ENCODE measurements at places on chromosomes 6 and 20. TPM values are rescaled to one million over a fixed set of nuclear protein-coding genes. Genes with fewer than 3 reads are reported as not detected.

Gene LY6G6D
- not detected for total RNA-seq

Gene ESR1
- 0.48 TPM for total RNA-seq

Gene C20orf144
- 0.27 TPM for total RNA-seq

Gene TRAPPC3L
- total RNA-seq, result not detected

Gene CFAP206
- not detected for total RNA-seq

Gene SLC2A4RG
- 34.9 TPM for total RNA-seq

Gene ZBP1
- total RNA-seq, result 1.4 TPM

Gene RBPJL
- not detected for total RNA-seq

Gene VGLL2
- total RNA-seq, result not detected

Gene CNPY3
- total RNA-seq, result 34.3 TPM

Gene POU5F1
- total RNA-seq, result 0.21 TPM

Gene LTB
- 44.9 TPM for total RNA-seq

Gene CCN2
- total RNA-seq, result not detected

Gene TREML1
- total RNA-seq, result not detected

Gene TRIM31
- not detected for total RNA-seq

Gene ULBP3
- total RNA-seq, result 0.46 TPM

Gene SGK2
- 0.65 TPM for total RNA-seq

Gene OR2H2
- not detected for total RNA-seq

Gene MYL9
- total RNA-seq, result 0.60 TPM

Gene CDSN
- not detected for total RNA-seq

Gene REM1
- total RNA-seq, result not detected

Gene SIRPD
- total RNA-seq, result not detected

Gene NHLRC1
- 0.11 TPM for total RNA-seq

Gene ANGPT4
- total RNA-seq, result not detected

Gene ZNF334
- 3.4 TPM for total RNA-seq

Gene OR12D3
- not detected for total RNA-seq

Gene TXLNB
- 0.26 TPM for total RNA-seq

Gene MYB
- 29.2 TPM for total RNA-seq

Gene MATN4
- 0.35 TPM for total RNA-seq

Gene FERMT1
- total RNA-seq, result 0.30 TPM

Gene RHAG
- total RNA-seq, result not detected

Gene NTSR1
- total RNA-seq, result 0.07 TPM

Gene RSPH3
- total RNA-seq, result 9.3 TPM

Gene IRF4
- 617 TPM for total RNA-seq

Gene OVOL2
- total RNA-seq, result not detected

Gene PAX1
- not detected for total RNA-seq

Gene IGF2R
- 55.6 TPM for total RNA-seq

Gene RPP40
- total RNA-seq, result 7.7 TPM

Gene CHRNA4
- total RNA-seq, result not detected

Gene TMC2
- not detected for total RNA-seq

Gene NKX2-4
- total RNA-seq, result not detected

All from activated CD4-positive, alpha-beta T cell treated with anti-CD3 and anti-CD28 coated beads for 36 hours (primary cell).